A172 (cell line): ENCODE measurements at places on chromosomes 2 and 18.

GRCh38 chr18:56019908-56020307 is 431.9 kb upstream of the TCF4 start:
- no peak for DNase-seq

GRCh38 chr2:172430678-172431077 is 3.3 kb downstream of the ITGA6 start:
- no peak for DNase-seq

- DNase-seq = no peak
Observed at GRCh38 chr2:95303191-95303919, 6.2 kb downstream of the KCNIP3 start.

DNA sequence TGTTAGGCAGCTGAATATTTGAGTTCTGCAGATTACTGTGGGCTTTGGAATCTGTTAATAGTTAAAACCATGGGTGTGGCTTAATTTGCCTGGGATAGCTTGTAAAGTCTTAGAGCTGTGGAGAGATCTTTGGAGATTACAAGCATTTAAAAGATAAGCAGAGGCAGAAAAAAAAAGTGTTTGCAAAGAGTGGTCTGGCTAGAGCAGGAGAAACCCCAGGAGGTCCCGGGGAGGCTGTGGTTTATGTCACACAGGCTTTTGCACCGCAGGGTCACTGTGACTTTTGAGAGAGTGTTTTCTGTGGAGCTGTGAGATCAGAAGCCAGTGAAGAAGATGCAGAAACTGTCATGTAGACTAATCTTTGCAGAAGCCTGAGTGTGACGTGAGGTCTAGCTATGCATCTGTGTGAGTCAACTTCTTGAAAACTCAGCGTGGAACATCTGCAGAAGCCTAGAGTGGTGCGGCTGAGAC is 49.0 kb downstream of the SETBP1 start:
- DNase-seq = peak; percentile 7

GRCh38 chr18:23669804-23670405 is 7.2 kb upstream of the ANKRD29 start:
- no peak for DNase-seq

GRCh38 chr2:160365716-160366367 is 127.8 kb downstream of the RBMS1 start:
- no peak for DNase-seq

GRCh38 chr2:209458008-209458979 is 34.4 kb downstream of the MAP2 start:
- no peak for DNase-seq

DNA sequence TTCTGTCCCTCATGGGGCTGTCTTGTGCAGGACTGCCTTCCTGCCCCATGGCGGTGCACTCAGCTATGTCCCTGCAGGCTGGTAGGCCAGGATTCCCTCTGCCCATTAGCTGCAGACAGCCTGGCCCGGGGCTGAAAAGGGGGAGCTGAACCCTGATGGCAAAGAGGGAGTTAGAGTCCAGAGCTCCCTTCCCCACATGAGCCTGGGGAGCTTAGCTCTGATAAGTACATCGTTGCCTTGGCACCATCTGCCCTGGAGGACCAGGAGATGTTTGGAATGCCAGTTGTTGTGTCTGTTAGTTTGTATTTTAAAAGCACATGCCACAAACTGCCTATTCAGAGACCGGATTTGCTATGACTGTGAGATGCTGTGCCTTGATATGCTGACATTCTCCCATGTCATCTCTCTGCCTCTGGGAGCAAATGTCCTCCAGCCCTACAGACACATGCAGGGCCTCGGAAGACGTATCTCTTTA is 65.1 kb upstream of the AFF3 start:
- no peak for DNase-seq

GRCh38 chr2:154532763-154533162 is 165.7 kb upstream of the KCNJ3 start:
- no peak for DNase-seq

GRCh38 chr2:166115589-166115988 is 12.2 kb downstream of the SCN1A start:
- no peak for DNase-seq

DNA sequence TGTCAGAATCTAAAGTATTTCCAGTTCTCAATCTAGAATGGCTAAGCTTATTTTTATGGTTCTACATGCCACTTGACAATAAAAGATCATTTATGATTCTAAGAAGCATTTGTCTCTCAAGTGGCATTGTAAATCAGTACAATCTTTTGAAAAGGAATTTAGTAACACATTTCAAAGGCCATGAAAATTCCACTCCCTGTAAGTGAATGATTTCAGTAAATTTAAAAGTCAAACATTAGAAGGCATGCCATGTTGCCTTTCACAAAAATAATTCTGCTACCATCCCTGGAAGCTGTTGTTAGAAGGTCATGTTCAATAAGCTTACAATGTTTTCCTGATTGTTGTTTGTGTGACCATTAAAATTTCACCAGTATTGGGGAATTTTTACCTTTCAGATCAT is 142.9 kb downstream of the RPIA start:
- no peak for DNase-seq

DNA sequence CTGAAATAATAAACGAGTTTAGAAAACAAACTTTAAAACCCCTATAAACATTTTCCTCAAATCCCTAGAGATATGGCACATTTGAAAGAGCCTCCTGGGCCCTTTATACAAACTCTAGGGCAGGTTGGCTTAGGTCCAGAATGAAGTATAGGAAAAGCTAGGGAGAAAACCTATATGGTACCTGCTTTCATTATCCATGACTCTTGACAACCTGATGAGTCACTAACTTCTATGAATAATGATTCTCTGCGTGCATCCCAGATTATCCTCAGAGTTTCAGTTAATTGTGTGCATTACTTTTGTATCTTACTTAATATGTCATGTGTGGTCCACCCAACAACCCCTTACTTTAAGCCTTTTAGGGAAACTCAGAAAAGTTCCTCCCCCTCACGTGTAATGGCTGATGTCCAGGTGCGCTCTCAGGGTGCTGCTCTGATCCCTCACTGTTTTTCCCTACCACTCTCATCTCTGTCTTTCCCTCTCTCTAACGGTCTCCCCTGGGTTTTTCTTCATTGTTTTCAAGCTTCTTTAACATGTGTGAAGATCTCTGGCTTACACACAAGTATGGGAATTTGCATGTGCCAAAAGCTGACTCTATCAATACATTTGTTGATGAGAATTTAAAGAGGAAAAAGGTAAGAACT is 78.5 kb downstream of the LRP1B start:
- peak; percentile 13 for DNase-seq

GRCh38 chr2:24613154-24613814 is 122.2 kb downstream of the NCOA1 start:
- no peak for DNase-seq

- no peak for DNase-seq
Observed at GRCh38 chr18:77400561-77400960, 150.9 kb downstream of the GALR1 start.

DNA sequence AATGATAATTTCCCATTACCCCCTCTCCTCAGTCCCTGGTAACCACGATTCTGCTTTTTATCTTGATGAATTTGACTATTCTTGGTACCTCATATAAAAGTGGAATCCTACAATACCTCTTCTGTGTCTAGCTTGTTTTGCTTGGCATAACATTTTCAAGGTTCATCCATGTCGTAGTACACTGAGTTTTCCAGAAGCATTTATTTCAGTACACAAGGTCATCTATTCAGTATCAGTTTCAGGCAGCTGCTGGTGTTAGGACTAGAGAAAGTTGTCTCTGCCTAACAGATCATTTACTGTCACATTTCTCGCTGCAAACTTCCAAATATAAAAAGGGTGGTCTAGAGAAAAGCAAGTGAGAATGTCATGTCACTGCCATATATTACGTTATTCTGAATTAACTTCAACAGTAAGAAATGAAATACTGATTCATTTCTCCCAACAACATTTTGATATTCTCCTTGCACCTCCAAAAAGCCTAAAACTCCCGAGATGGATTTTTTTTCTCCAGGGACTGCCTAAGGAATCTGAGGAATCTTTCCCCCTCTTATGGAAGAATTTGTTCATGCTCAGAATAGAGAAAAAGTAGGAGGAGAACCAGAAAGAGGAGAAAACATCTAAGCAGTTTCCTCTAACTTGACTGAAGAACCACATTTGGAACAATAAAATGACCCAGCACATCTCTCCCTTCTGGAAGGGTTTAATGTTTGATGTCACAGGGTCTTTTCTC is 36.0 kb downstream of the CDK15 start:
- no peak for DNase-seq

- DNase-seq = no peak
Observed at GRCh38 chr2:20429528-20429927, 17.3 kb upstream of the RHOB start.

- peak; percentile 99 for DNase-seq
Observed at GRCh38 chr2:111698743-111699554, 185.0 kb downstream of the ANAPC1 start.

DNA sequence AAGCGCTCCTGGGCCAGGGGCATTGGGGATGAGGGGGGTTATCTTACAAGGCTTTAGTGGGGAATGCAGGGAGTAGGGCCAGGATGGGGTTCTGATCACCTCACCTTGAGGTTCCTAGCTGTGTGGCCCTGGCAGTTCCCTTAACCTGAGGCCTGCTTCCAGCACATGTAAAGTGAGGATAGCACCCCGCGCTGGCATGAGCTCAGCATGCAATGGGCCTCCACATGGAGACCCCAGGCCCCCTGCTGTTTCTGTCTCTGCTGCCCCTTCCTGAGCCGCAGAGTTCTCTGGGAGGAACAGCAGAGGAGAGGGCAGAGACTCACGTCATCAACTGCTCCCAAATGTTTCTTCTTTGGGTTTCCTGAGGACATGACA is 8.6 kb upstream of the TEX51 start:
- no peak for DNase-seq

GRCh38 chr2:168278424-168278888 is 31.1 kb upstream of the STK39 start:
- peak; percentile 80 for DNase-seq

DNA sequence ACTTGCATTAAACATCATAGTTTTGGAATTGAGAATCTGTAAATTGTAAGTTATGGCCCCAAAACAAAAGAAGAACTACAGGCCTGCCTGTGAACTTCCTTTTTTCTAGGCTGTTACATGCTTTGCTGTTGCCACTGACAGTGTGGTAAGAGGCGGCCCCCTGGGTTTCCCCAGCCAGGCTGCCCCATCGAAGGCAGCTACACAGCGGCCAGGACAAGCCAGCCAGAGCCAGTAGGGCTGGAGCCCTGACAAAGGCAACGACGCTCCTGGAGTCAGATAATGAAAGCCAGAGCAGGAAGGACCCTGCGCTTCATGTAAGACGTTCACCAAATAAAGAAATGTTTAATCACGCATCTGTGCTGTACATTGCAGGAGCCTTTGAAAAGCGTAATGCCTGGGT is 55.0 kb downstream of the ANKRD44 start:
- DNase-seq = no peak

GRCh38 chr18:9542924-9543323 is 67.6 kb downstream of the RALBP1 start:
- no peak for DNase-seq

- no peak for DNase-seq
Observed at GRCh38 chr2:69692424-69692823, 48.9 kb upstream of the AAK1 start.

- DNase-seq = peak; percentile 13
Observed at GRCh38 chr18:12304351-12305210, 3.5 kb upstream of the TUBB6 start.

- peak; percentile 95 for DNase-seq
Observed at GRCh38 chr2:219522111-219523030, 8.1 kb downstream of the ASIC4 start.

DNA sequence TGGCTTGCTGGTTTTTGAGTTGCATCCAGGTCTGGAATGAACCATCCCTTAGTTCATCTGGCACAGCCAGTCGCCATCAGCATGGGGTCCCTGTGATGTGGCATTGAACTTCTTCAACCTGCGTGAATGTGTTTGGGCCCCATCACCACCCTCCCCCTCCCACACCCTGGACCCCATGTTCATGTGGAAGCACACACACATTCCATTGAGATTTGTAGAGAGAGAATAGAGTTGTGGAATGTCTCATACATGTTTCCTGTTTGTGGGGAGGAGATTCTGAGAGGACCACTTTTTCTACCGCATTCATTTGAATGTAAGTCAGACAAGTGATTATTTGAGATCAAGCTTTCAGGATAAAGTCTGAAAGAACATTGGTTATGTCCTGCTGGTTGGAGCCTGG is 117.6 kb upstream of the EML6 start:
- DNase-seq = no peak

GRCh38 chr2:189587780-189588179 is 7.2 kb upstream of the SLC40A1 start:
- DNase-seq = no peak

DNA sequence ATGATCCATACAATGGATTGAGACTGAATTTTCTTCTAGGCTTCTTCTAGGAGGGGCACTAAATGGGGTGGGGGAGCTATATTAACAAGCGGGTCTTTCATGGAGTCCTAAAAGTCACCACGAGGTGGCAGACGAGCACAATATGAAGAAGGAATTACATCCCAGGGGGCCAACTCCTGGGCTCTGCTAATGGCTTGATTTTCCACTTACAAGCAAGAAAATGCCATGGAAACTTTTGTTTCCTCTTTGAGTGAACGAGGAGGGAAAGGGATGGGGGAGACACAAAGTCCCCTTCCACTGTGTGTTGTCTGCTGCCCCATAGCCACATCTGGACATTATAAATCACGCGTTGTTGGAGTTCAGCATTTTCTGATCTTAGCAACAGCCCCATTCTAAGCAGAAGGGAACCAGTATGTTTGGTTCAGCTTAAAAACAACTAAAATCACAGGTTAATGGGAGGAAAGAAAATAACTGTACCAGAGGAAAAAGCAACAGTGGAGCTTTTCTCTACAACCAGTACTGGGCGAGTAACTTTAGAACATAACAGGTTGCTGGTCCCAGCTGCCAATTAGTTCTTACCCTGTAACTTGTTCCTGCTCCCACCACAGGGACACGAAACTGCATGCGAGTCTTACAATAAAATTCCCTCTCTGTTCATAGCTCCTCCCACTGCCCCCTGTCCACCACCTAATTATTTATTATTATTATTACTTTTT is 285.0 kb upstream of the PARD3B start:
- peak; percentile 65 for DNase-seq
